ENCODE measurements at places on chromosomes 7 and 10.

- no peak for DNase-seq
Measured at GRCh38 chr10:78545756-78546155, 512.1 kb downstream of the RPS24 start.

DNA sequence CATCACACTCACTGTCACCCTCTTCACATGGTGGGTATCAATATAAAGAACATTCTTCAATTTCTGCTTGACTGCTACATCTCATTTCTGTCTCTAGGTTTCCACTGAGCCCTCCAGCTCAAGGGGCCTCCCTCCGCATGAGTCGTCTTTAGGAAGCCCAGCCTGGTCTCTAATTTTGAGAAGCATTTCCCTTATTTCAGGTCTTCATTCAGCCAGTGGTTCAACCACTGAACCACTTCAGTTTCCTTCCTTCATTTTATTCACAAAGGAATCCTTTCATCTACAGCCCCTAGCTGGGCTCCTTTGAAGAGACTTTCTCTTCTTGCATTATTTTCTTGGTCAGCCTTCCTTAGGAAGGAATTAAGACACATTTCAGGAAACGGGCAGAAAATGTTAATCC, 257.4 kb downstream of the KCNMA1 start:
- DNase-seq = no peak

GRCh38 chr7:130415006-130415405, 25.8 kb downstream of the CEP41 start:
- no peak for DNase-seq

GRCh38 chr7:50357426-50357825, 52.9 kb downstream of the IKZF1 start:
- no peak for DNase-seq

GRCh38 chr10:88849234-88849633, 2.4 kb downstream of the ANKRD22 start:
- no peak for DNase-seq

GRCh38 chr10:133401500-133401899, 7.5 kb downstream of the MTG1 start:
- DNase-seq = no peak

DNA sequence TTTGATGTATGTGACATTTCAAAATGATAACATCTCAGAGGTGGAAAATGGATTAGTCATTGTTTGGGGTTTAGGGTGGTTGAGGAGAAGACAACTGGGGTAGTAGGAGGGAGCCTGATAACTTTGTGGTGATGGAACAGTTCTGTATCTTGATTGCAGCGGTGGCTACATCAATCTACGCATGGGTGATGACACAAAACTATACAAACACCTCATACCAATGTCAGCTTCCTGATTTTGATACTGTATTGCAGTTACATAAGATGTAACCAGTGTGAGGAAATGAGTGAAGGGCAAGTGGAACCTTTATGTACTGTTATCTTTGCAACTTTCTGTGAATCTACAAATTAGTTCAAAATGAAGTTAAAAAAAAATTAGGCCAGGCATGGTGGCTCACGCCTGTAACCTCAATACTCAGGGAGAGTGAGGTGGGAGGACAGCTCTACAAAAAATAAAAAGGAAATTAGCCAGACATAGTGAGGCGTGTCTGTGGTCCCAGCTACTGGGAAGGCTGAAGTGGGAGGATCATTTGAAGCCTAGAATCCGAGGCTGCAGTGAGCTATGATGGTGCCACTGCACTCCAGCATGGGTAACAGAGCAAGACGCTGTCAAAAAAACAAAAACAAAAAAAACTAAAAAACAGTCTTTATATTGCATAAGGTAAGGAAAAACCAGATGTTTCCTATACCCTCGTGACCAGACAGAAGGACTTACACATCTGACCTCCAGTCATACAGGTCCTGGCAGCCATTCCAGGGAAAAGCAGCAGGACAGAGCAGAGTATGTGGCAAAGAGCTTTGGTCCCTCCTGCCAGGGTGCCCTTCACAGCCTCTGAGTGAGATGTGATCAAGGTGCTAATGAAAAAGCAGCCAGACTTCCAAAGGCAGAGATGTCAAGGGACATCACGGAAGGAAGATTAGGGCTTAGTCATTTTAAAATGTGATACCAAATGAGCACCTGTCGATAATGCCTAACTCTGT, 50.8 kb downstream of the CYTH3 start:
- DNase-seq = no peak

DNA sequence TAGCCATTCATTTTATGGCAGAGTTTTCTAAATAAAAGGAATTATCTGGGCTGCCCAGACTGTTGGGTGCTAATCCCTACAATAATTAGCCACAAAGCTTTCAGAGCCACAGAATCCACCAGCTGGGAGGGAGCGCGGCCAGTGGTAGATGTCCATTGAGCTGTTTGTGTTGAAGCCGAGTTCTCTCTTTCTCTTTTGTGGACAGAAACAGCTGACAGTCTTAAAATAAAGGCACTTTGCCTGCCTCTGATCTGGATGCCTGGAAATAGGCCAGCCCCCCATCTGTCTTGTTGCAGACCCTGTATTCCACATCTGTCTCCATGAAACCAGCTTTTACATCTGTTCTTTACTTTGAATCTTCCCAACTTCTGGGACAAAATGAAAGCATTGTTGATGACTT, 66.1 kb downstream of the MTPN start:
- DNase-seq = no peak

GRCh38 chr7:98133181-98133580, 26.5 kb downstream of the LMTK2 start:
- DNase-seq = no peak
